ENCODE measurements at places on chromosomes 12 and 14.
A peak's percentile ranks its signal among the peaks of the same experiment; 100 is the strongest.

- H3K27me3 ChIP-seq = no peaks in the 10 kb centered on the region
- peaks cover 20% of the 10 kb centered on the region for H3K4me1 ChIP-seq
- H3K27ac ChIP-seq = no peak overlapping the region
These were observed 4.1 kb downstream of the PHB2 start for GRCh38 chr12:6966351-6966750.

DNA sequence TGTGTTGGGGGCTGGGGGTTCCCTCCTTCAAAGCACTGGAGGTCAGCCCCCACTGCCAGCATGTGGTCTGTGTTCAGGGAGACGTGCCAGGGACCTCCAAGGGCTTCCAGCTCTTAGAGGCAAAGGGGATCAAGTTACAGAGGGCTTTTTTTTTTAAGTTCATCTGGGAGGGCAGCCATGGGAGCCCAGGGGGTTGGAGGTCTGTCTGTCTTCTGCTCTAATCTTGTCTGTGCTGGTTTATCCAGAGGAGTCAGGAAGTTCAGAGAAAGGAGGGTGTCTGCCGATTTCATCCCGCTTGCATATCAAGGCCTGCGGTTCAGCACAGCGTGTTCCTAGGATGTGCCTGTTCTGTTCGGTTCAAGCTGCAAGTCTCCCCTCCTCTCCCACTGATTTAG is 72.2 kb downstream of the TMEM132C start:
- no peaks in the 10 kb centered on the region for H3K27me3 ChIP-seq
- H3K4me3 ChIP-seq = no peak overlapping the region
- H3K27ac ChIP-seq = no peak overlapping the region
- H3K36me3 ChIP-seq = no peaks in the 10 kb centered on the region

GRCh38 chr12:105212438-105212837 is 23.5 kb downstream of the APPL2 start:
- H3K4me1 ChIP-seq = peaks cover 34% of the 10 kb centered on the region
- peak; percentile 84 for DNase-seq
- peaks cover 62% of the 10 kb centered on the region for H3K36me3 ChIP-seq
- peak overlapping the region; percentile 100 for H3K27ac ChIP-seq

GRCh38 chr12:45730348-45731189 is 1.1 kb downstream of the ARID2 start:
- DNase-seq = peak; percentile 73
- peaks cover 27% of the 10 kb centered on the region for H3K4me1 ChIP-seq
- no peaks in the 10 kb centered on the region for H3K36me3 ChIP-seq
- peak overlapping the region; percentile 92 for H3K4me3 ChIP-seq

DNA sequence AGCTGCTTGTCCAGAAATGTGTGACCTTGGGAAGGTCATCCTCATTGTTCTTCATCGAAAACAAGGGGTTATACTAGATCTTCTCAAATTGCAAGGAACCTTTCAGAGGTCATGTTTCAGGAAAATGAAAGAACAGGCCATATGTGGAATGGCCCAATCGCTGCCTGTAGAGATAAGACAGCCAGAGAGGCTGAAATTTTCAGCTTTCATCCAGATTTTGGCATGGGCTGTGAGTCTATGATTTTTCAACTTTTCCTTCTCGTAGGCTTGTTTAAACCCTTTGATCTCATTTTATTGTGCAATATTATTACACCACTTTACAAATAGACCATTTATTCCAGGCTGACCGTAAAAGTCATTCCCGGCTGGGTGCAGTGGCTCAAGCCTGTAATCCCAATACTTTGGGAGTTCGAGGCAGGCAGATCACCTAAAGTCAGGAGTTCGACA is 17.1 kb upstream of the ATXN2 start:
- H3K4me1 ChIP-seq = no peaks in the 10 kb centered on the region
- no peaks in the 10 kb centered on the region for H3K27me3 ChIP-seq
- no peak overlapping the region for H3K4me3 ChIP-seq
- no peak overlapping the region for H3K27ac ChIP-seq
- no peak for DNase-seq

DNA sequence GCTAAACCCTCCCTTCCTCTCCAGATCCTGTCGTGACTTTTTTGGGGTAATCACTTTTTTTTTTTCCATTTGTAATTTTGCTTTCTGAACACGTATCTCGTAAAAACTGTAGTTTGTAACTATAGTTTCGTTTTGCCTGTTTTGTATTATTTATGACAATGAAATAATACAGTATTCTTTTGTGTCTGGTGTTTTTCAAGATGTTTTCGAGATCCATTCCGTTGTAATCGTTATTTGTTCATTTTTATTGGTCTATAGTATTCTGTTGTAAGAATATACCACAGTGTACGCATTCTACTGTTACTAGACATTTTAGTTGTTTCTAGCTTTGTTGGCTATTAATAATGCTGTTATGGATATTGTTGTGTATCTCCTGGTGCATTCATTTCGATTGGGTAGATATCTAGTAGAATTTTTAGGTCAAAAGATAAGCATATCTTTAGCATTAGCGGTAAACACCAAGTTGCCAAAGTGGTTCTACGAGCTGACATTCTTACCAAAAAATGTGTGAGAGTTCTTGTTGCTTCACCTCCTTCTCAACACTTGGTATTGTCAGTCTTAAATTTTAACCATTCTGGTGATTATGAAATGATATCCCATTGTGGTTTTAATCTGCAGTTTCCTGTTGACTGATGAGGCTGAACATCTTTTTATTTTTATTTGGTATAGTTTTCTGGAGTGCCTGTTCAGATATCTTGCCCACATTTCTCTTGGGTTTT is 92.3 kb upstream of the EVL start:
- H3K4me1 ChIP-seq = peaks cover 18% of the 10 kb centered on the region
- no peak overlapping the region for H3K27ac ChIP-seq
- H3K36me3 ChIP-seq = no peaks in the 10 kb centered on the region
- H3K27me3 ChIP-seq = no peaks in the 10 kb centered on the region
- DNase-seq = no peak

DNA sequence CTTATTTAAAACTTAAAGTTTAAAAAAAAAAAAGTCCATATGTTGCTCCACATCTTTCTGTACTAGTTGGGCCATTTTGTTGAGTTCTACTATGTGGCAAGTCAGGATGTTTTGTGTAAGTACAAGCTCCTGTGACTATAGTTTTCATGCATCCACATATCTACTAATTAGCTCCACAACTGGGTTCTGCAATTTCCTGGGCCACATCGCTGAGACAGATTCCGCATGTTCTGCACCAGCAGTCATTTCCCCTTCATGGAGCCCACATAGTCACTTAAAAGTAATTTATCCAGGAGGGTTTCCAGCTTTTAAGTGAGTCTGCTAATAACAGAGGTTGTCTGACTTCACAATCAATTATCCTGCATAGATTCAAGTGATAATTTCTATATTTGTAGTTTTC is 461.4 kb downstream of the ZFP36L1 start:
- no peaks in the 10 kb centered on the region for H3K4me1 ChIP-seq
- no peak overlapping the region for H3K27ac ChIP-seq
- H3K4me3 ChIP-seq = no peak overlapping the region
- no peaks in the 10 kb centered on the region for H3K27me3 ChIP-seq
- H3K36me3 ChIP-seq = no peaks in the 10 kb centered on the region

DNA sequence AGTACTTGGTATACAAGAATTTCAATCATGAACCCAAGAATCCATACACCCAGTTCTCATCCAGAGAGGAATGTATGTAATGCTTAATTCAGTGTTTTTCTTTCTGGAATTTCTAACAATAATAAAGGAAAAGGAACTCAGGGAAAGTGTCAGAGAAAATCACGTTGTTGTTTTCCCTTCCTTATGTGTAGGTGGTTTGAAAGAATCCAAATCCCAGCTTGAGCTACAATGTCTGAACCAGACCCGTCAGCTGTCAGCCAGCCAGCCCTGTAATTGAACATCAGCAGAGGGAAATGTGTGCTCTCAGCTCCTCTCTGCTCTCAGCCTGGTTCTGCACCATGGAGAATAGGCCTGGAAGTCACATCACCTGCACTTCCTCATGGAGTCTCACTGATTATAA is 126.5 kb downstream of the TMEM30B start:
- H3K27ac ChIP-seq = no peak overlapping the region
- no peak overlapping the region for H3K4me3 ChIP-seq
- DNase-seq = no peak
- H3K4me1 ChIP-seq = peaks cover 32% of the 10 kb centered on the region
- no peaks in the 10 kb centered on the region for H3K27me3 ChIP-seq

GRCh38 chr14:33857650-33858049 is 93.2 kb downstream of the EGLN3 start:
- no peak overlapping the region for H3K4me3 ChIP-seq
- no peak overlapping the region for H3K27ac ChIP-seq
- H3K4me1 ChIP-seq = no peaks in the 10 kb centered on the region
- H3K27me3 ChIP-seq = no peaks in the 10 kb centered on the region

DNA sequence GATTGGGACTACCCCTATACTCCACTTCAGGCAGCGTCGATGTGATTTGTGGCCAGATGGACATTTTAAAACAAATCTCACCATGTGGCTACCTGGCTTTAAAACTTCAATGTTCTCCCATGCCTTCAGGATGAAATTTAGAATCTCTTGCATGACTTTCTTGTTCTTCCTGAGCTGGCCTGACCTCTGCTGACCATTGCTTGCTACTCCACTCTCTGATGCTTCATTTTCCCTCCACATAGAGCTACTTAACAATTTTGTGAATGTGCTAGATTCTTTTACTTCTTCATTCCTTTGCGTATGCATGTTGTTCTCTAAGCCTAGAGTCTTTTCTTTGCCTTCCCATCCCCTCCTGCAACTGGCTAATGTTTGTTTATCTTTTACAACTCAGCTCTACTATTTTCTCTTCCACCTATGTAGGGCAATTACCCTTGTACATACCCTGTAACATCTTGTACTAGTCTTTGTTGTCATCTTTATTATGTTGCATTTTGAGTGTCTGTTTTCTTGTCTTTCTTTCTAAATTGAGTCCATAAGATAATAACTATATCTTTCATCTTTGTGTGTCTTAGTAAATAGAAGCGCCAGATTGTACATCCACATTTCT is 41.2 kb downstream of the YLPM1 start:
- H3K4me1 ChIP-seq = no peaks in the 10 kb centered on the region

DNA sequence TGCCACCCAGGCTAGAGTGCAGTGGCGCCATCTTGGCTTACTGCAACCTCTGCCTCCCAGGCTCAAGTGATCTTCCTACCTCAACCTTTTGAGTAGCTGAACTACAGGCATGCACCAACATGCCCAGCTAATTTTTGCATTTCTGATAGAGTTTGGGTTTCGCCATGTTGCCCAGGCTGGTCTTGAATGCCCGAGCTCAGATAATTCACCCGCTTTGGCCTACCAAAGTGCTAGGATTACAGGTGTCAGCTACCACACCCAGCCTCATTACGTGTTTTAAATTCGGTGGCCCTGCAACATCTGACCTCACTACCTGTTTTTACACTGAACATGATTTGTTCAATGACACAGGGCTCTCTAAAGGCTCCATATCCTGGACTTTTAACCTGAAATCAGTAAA is 22.9 kb upstream of the RDH16 start:
- H3K27me3 ChIP-seq = no peaks in the 10 kb centered on the region
- DNase-seq = no peak
- no peaks in the 10 kb centered on the region for H3K4me1 ChIP-seq
- no peak overlapping the region for H3K4me3 ChIP-seq
- H3K36me3 ChIP-seq = no peaks in the 10 kb centered on the region
- H3K27ac ChIP-seq = no peak overlapping the region

GRCh38 chr12:50841716-50842531 is 802 bp upstream of the TMPRSS12 start:
- no peaks in the 10 kb centered on the region for H3K36me3 ChIP-seq
- H3K27me3 ChIP-seq = no peaks in the 10 kb centered on the region
- peaks cover 4% of the 10 kb centered on the region for H3K4me1 ChIP-seq
- no peak for DNase-seq

DNA sequence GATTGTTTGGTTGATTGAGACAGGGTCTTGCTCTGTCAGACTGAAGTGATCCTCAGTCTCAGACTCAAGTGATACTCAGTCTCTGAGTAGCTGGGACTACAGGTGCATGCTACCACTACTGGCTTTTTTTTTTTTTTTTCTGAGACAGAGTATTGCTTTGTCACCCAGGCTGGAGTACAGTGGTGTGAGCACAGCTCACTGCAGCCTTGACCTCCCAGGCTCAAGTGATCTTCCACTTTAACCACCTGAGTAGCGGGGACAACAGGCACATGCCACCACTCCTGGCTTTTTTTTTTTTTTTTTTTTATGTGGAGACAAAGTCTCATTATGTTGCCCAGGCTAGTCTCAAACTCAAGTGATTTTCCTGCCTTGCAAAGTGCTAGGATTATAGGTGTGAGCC is 31.8 kb downstream of the CPSF2 start:
- peak overlapping the region; percentile 42 for H3K27ac ChIP-seq
- H3K4me1 ChIP-seq = peaks cover 12% of the 10 kb centered on the region
- no peak overlapping the region for H3K4me3 ChIP-seq
- no peak for DNase-seq

DNA sequence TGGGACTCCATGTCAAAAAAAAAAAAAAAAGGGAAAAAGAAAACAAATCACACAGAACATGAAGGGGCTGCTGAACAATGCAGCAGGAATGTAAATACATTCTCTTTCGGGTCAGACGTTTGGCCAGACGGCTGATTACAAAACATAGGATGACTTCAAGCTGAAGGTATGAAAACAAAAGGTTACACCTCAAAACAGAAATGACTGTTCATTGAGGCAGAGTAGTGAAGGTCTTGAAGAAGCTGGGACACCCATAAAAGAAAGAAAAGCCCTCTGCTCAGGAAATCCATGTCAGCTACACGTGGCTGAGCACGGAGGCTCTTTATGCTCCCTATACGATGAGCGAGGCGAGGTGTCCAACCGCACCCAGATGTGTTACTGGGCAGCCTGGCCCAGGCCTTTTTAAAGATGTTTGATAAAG is 37.7 kb downstream of the FGD4 start:
- peak; percentile 61 for DNase-seq
- no peaks in the 10 kb centered on the region for H3K36me3 ChIP-seq
- H3K27me3 ChIP-seq = no peaks in the 10 kb centered on the region
- no peak overlapping the region for H3K4me3 ChIP-seq

Measured in osteoblast (primary cell).